HCEC 1CT (cell line): ENCODE measurements at places on chromosomes 13 and 19.

DNA sequence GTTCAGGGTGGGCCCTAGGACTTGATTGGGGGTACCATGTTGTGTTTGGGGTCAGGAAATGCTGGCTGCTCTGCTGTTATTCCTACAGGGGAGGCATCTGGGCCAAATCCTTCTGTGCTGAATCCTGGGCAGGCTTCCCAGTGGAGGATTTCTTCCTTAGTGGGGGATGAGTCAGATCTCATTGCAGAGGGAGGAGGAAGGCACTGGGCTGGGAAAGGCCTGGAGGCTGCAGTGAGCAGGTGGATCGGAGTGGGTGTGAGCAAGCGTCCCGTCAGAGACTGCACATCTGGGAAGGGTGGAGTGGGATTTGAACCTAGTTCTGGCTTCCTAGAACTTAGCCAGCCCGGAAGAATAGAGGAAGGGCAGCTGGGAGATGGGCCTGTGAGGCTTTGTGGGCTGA, 11.5 kb downstream of the CCDC124 start:
- peak; percentile 85 for DNase-seq

DNA sequence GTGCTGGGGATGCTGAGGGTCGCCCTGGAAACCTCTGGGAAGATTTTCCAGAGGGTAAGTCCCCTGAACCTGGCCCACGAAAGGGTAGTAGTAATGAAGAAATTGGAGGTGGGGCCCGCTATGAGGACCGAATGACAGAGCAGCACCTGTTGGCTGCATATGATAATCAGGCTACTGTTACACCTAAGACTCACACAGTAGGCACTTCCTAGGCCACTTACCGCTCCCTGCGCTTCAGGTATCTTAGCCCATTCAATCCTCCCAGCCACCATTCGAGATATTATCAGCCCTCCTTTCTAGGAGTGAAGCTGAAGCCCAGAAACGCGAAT, 4.3 kb upstream of the LRFN3 start:
- no peak for DNase-seq

- DNase-seq, result peak; percentile 83
Observed at GRCh38 chr19:41595258-41595889, 19.4 kb downstream of the CEACAM21 start.

DNA sequence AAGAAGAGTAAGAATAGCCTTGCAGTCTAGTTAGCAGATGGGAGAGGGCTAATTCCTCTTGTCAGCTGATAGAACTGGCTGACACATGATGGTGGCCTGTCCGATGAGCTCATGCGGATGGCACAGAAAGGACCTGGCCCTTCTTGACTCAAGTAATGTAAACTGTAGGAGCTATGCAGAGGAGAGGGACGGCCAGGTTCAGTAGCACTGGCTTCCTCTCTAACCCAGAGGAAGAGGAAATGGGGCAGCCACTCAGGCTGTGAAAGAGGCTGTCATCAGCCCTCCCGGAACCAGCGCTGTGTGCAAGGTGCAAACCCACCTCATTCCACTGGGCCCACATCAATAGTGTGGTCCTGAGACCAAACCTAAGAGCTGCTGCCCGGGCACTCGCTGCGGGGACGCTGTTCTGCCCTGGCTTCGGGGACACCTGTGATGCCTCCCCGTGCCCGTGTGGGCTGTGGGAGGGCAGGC, 30.8 kb upstream of the USE1 start:
- no peak for DNase-seq

DNA sequence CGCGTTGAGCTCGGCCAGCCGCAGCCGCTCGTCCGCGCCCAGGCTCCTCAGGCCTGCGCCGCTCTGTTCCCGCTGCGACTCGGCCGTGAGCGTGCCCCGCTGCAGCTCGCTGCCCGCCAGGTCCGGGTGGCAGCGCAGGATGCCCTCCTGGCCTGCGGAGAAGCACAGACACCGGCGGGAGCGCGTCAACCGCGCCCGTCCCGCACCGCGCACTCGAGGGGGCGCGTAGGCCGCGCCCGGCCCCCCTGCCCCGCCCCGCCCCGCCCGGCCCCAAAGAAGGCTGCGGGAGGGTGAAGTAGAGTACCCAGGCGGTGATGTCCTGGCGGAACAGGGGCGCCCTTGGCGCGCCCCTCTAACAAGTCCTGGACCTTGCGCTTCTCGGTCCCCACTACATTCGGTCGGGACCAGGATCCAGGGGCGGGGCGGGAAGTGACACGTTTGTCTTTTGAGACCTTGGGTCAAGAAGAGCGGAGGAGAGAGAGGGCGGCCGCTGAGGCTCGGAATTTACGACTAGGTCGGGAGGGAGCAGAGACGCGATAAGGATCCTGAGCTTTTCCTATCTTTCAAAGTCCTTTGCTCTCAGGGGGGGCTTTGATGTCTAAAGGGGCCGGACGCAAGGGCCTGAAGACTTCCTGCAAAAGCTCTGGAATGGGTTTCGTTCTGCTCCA, 9.3 kb upstream of the CDX2 start:
- no peak for DNase-seq

GRCh38 chr19:13902993-13903555, 2.8 kb downstream of the BRME1 start:
- peak; percentile 17 for DNase-seq

GRCh38 chr19:3210347-3211017, 14.0 kb upstream of the CELF5 start:
- peak; percentile 48 for DNase-seq

DNA sequence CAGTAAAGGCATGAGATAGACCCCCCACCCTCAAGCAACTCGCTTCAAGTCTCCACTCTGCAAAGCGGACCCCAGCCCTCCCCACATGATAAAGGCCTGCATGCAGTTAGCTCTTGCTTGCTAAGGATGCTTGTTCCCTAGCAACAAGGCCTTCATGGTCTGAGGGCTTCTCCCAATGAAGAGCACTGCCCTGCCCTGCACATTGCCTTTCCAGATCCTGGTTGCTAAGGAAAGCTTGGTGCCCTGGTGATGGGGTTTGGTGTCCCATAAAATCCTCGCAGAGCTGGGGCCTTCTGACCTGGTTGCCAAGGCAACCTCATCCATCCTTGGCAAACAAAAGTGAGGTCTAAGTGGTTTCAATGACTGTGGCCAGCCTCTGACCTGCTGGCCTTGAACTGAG, 6.0 kb downstream of the DBP start:
- DNase-seq, result no peak

GRCh38 chr13:29991343-29991742, 140.9 kb upstream of the UBL3 start:
- DNase-seq, result peak; percentile 97

DNA sequence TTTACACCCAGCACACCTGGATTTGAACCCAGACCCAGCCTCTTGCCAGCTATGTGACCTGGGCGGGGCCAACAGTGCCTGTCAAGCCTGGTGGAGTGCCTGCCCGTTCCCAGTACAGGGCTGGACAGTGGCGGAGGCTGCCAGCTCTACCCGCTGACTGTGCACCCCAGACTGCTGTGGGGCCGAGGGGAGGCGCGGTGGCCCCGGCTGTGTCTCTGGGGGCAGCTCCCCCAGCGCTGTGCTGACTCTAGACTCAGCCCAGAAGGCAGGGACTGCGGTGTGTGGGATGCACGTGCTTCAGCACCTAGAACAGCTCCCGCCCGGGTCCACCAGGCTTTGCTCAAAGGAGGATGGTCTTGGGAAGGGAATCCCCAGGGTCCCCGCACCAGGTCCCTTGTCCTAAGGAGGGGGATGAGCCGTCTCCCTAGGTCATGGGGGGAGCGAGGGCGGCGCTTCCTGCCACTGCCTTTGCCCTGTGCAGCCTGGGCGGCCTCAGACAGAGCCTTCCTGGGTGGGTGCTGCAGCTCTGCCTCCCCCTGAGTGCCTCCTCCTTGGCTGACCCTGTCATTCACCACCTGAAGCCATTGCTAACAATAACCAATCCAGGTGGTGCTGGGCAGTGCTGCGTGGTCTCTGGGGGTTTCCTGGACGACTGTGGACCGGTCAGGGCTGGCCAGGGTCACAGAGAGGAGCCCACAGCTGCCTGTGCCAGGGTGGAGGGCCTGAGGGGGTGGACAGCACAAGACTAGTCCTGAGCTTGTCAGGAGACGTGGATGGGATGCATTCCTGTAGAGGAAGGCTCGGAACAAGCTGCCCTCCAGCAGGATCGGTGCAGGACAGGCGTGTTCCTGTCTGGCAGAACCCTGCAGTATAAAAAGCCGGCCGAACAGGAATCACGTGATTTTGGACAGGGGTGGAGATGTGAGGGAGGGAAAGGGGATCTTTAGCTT, 18.6 kb downstream of the TMEM255B start:
- DNase-seq, result no peak

DNA sequence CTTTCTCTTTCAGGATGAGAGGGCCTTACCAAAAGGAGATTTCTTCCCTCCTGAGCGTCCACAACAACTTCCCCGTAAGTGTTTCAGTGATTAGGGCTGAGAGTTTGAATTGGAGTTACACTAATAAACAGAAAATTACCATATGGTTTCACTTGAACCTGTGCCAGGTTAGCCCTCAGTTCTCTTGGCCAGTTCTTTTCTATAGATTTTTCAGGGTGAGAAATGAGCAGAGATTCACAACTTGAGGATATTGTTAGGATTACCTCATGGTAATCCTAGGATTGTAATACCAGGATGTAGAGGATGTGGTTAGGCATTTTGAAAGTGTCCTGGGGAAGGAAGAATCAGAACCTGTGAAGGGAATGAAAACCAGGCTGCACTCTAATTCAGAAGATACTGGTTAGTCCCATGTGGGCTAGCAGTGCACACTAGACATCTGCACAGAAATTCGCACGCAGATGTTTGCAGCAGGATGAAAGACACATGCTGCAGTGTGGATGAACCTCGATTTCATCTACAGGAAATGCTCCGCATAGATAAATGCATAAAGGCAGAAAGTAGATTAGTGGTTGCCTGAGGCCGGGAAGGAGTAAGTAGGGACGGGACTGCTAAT, 24.1 kb downstream of the HNRNPM start:
- no peak for DNase-seq

DNA sequence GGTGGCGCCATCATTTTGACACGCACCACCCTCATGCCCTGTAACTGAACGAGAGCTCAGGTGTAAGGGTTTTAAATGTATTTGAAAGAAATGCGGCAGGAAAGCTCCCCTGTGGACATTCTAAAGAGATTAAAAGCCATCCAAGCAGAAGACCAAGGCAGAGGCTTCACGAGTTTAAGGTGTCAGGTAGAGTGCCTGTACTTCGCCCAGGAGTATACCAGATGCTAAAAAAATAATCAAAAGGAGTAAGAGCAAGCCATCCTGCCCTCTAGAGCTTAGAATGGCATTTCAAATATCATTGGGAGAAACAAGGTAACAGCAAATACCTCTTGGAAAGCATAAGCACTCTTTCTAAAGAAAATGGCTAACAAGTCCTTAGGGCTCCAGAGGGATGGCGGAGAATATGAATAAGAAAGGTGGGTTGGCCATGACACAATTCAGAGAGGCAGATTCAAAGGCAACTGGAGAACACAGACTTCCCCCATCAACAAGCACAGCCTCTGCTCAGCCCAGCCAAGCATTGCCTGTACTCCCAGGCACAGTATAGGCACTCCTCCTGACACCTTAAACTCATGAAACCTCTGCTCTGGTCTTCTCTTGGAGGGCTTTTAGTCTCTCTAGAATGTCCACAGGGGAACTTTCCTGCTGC, 447.6 kb downstream of the SUCLA2 start:
- no peak for DNase-seq

- DNase-seq, result no peak
Observed at GRCh38 chr13:43306372-43306771, 283.0 kb downstream of the DNAJC15 start.

- no peak for DNase-seq
Observed at GRCh38 chr13:95438297-95438696, 114.2 kb upstream of the CLDN10 start.

DNA sequence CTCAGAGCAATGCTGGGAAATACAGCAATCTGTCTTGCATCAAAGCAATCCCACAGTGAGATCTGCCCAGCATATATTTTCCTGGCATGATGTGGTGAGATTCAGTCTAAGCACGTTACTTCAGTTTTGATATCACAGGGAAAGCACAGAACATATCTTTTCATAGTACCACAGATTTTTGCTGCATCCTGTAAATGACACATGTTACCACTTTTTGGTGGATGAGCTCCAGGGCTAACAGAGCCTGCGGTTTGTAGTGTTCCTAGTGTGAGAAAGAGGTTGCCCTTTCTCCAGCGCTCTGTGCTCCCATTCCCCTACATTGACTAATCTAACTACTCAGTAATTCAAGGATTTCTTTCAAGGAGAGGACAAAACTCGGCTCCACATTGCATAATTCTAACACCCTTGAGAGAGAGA, 409.0 kb downstream of the GPC6 start:
- peak; percentile 25 for DNase-seq

DNA sequence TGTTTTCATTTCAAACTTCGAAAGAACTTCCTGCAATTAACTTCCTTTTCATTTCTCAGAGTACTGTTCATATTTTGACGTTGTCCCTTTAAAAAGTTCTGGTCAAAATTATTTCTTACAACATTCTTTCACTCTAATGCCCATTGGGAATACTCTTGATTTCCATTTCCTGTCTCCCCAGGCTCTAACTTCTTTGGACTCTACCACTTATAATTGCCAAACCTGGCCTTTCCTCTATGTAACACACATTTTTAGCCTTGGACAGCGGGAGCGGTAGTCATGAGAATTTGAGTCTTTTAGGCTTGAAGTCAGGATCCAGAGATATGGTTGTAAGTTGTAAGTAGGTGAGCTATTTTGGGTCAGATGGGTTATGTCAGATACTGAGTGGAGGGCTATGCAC, 163.5 kb upstream of the SPRY2 start:
- DNase-seq, result no peak

- DNase-seq, result no peak
Observed at GRCh38 chr19:2423915-2424685, 3.3 kb downstream of the TIMM13 start.

GRCh38 chr19:10388957-10389356, 8.6 kb upstream of the TYK2 start:
- DNase-seq, result peak; percentile 45

DNA sequence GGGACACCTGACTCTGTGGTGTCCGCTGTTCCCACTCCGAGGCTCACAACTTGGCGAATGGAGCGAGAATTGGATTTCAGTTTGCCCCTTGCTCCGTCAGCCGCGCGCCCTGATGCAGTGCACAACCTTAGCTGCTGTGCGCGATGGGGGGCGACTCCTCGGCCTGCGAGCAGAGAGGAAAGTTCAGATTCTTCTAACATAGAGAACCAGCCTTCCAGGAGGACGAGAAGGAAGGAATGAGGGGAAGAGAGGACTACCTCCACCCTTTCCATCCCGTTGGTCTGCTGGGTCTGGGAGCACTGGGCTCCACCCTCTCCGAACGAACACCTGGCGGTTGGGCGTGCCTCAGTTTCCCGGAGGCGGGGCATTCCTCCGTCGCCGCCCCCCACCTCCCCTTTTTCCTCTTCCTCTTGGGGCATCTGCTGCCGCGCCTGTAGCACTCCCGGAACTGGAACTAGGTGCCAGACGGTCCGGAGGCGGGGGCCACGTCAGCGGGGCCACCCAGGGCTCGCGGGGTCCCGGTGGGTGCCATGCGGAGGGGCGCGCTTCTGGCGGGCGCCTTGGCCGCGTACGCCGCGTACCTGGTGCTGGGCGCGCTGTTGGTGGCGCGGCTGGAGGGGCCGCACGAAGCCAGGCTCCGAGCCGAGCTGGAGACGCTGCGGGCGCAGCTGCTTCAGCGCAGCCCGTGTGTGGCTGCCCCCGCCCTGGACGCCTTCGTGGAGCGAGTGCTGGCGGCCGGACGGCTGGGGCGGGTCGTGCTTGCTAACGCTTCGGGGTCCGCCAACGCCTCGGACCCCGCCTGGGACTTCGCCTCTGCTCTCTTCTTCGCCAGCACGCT, at the start of gene KCNK6:
TSS of gene KCNK6 (plus strand) at position 425 of the 838 bp plus-strand sequence. CDS start at position 531, 106 bp downstream.
- DNase-seq, result no peak
